NCI-H187 treated with DMSO at 0.1 percent for 48 hours (cell line): ENCODE measurements at places on chromosomes 3 and 15.

- no peak for DNase-seq
These were observed 205.0 kb downstream of the OSBPL10 start for GRCh38 chr3:31776016-31776415.

- no peak for DNase-seq
These were observed 567.3 kb upstream of the KCNMB2 start for GRCh38 chr3:177968891-177969290.

GRCh38 chr15:38274135-38274534, 21.5 kb downstream of the SPRED1 start:
- no peak for DNase-seq

GRCh38 chr3:171044384-171044783, 17.9 kb upstream of the SLC2A2 start:
- no peak for DNase-seq
